Activated naive CD8-positive, alpha-beta T cell treated with anti-CD3 and anti-CD28 coated beads, Interleukin-2, amount 50 U/mL, for 16 hours (primary cell): ENCODE measurements at places on chromosomes 1 and 21.
A peak's percentile ranks its signal among the peaks of the same experiment; 100 is the strongest.

DNA sequence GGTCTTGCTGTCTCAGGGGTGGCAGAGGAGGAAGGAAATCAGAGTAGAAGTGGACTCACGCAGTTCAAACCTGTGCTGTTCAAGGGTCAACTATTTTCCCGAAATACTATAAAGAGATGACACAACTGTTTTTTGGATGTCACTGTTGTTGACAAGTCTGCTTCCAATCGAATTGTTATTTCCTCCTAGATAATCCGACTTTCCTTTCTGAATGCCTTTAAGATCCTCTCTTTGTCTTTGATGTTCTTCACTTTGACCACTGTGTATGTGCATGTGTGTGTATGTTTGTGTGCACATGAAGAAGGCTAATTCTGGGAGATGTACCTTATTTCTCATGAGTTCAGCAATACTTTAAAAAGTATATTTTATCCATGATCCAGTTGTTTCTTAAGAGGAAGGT, 21.6 kb downstream of the PADI4 start:
- DNase-seq: no peak

GRCh38 chr1:43321331-43321891, 16.2 kb upstream of the MPL start:
- DNase-seq: no peak

GRCh38 chr1:54741531-54741930, 22.8 kb downstream of the PARS2 start:
- DNase-seq: no peak

GRCh38 chr1:31617916-31618746, 642 bp downstream of the HCRTR1 start:
- peak; percentile 20 for DNase-seq

- DNase-seq: no peak
These were observed 73.7 kb downstream of the SLC16A1 start for GRCh38 chr1:112882271-112882744.

DNA sequence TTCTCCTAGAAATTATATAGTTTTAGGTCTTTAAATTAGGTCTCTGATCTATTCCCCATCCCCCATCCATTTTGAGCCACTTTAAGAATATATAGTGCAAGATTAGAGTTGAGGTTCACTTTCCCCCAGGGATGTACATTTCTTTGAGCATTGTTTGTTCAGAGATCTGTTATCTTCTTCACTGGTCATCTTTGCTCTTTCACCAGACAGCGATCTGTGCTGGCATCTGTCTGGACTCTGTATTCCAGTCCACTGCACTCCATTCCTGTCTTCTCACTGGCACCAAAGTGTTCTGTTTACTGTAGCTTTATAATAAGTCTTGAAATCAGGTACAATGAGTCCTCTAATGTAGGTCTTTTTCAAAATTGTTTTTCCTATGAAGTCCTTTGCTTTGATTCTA, 112.5 kb downstream of the PCBP3 start:
- no peak for DNase-seq
